ENCODE measurements at places on chromosomes 13 and 19. TPM values are rescaled to one million over a fixed set of nuclear protein-coding genes. Genes with fewer than 3 reads are reported as not detected.

EDDM13 gene
- not detected for total RNA-seq

SIGLEC8 gene
- total RNA-seq, result 0.13 TPM

PRTN3 gene
- total RNA-seq, result not detected

ZNF44 gene
- 8.6 TPM for total RNA-seq

PRR20C gene
- not detected for total RNA-seq

LGALS14 gene
- not detected for total RNA-seq

TARM1 gene
- total RNA-seq, result not detected

HCN2 gene
- 4.1 TPM for total RNA-seq

SULT2A1 gene
- not detected for total RNA-seq

ZNF829 gene
- total RNA-seq, result 1.8 TPM

ZNF835 gene
- 5.6 TPM for total RNA-seq

SLC10A2 gene
- not detected for total RNA-seq

FUT6 gene
- not detected for total RNA-seq

OR10H1 gene
- not detected for total RNA-seq

RASL11A gene
- total RNA-seq, result 9.9 TPM

CNMD gene
- total RNA-seq, result not detected

Data from Right ventricle myocardium superior (tissue), 1 donor.